ENCODE measurements at places on chromosomes 2 and 18. TPM values are rescaled to one million over a fixed set of nuclear protein-coding genes. Genes with fewer than 3 reads are reported as not detected.

Gene FLACC1
- total RNA-seq, result not detected

Gene HOXD8
- 4.8 TPM for total RNA-seq

Gene FEV
- not detected for total RNA-seq

Gene SPHKAP
- total RNA-seq, result not detected

Gene FAP
- not detected for total RNA-seq

Gene C2orf66
- 0.12 TPM for total RNA-seq

Gene C2orf92
- 1.0 TPM for total RNA-seq

Gene FTCDNL1
- total RNA-seq, result 2.9 TPM

Gene ZSCAN30
- 0.95 TPM for total RNA-seq

Gene DAPL1
- total RNA-seq, result not detected

Gene GYPC
- not detected for total RNA-seq

Gene NCKAP5
- 1.2 TPM for total RNA-seq

Gene PDK1
- 3.5 TPM for total RNA-seq

Gene ICOS
- total RNA-seq, result not detected

Gene IL1R2
- total RNA-seq, result 0.75 TPM

Gene CHRND
- total RNA-seq, result not detected

Gene GALNT3
- total RNA-seq, result not detected

Gene ZNF396
- total RNA-seq, result 0.71 TPM

Gene SLC5A7
- total RNA-seq, result not detected

Gene NAT8
- not detected for total RNA-seq

Gene IL18R1
- total RNA-seq, result 0.72 TPM

Gene CHST10
- total RNA-seq, result 14.6 TPM

Gene CXCR2
- total RNA-seq, result not detected

Gene SNED1
- total RNA-seq, result 0.79 TPM

Gene SERPINB3
- total RNA-seq, result 0.10 TPM

Gene PRSS56
- 0.11 TPM for total RNA-seq

Gene PIK3C3
- 20.8 TPM for total RNA-seq

Gene AMER3
- total RNA-seq, result not detected

Gene ALPI
- total RNA-seq, result not detected

Gene FSHR
- not detected for total RNA-seq

Gene MRPL44
- total RNA-seq, result 46.9 TPM

Gene SRD5A2
- not detected for total RNA-seq

Gene FAM237A
- total RNA-seq, result not detected

Gene CCDC148
- 1.1 TPM for total RNA-seq

Gene DSEL
- total RNA-seq, result 0.39 TPM

Gene PPP1R1C
- total RNA-seq, result 1.9 TPM

Gene HJURP
- 64.5 TPM for total RNA-seq

Gene STEAP3
- 62.4 TPM for total RNA-seq

Gene CTAGE1
- not detected for total RNA-seq

Gene NEU2
- not detected for total RNA-seq

Gene SCLY
- 21.6 TPM for total RNA-seq

Gene GPBAR1
- 0.23 TPM for total RNA-seq

Gene BCL2
- total RNA-seq, result 0.53 TPM

Gene AFF3
- not detected for total RNA-seq

Gene HOXD12
- not detected for total RNA-seq

Gene KCNK3
- total RNA-seq, result 0.81 TPM

Gene MSH2
- total RNA-seq, result 46.0 TPM

Gene POMC
- not detected for total RNA-seq

Gene TEX44
- total RNA-seq, result not detected

Gene CAPN13
- total RNA-seq, result not detected

Gene ANKRD62
- not detected for total RNA-seq

Gene CNTNAP5
- total RNA-seq, result not detected

Gene UCN
- total RNA-seq, result 2.5 TPM

Gene EPB41L3
- 0.18 TPM for total RNA-seq

Gene NYAP2
- total RNA-seq, result not detected

All from A549 treated with GW870086 at 1 μM for 4 hours (cell line).